ENCODE measurements at places on chromosomes 3 and 15. TPM values are rescaled to one million over a fixed set of nuclear protein-coding genes. Genes with fewer than 3 reads are reported as not detected.

The RBP2 gene
- not detected for polyA plus RNA-seq

The CCR9 gene
- 0.05 TPM for polyA plus RNA-seq

The CLCN2 gene
- polyA plus RNA-seq, result 11.7 TPM

The ST8SIA2 gene
- not detected for polyA plus RNA-seq

The ZNF501 gene
- 3.4 TPM for polyA plus RNA-seq

The GOLGA6L24 gene
- polyA plus RNA-seq, result not detected
